ENCODE measurements at places on chromosomes 3 and 15. TPM values are rescaled to one million over a fixed set of nuclear protein-coding genes. Genes with fewer than 3 reads are reported as not detected.

DNA sequence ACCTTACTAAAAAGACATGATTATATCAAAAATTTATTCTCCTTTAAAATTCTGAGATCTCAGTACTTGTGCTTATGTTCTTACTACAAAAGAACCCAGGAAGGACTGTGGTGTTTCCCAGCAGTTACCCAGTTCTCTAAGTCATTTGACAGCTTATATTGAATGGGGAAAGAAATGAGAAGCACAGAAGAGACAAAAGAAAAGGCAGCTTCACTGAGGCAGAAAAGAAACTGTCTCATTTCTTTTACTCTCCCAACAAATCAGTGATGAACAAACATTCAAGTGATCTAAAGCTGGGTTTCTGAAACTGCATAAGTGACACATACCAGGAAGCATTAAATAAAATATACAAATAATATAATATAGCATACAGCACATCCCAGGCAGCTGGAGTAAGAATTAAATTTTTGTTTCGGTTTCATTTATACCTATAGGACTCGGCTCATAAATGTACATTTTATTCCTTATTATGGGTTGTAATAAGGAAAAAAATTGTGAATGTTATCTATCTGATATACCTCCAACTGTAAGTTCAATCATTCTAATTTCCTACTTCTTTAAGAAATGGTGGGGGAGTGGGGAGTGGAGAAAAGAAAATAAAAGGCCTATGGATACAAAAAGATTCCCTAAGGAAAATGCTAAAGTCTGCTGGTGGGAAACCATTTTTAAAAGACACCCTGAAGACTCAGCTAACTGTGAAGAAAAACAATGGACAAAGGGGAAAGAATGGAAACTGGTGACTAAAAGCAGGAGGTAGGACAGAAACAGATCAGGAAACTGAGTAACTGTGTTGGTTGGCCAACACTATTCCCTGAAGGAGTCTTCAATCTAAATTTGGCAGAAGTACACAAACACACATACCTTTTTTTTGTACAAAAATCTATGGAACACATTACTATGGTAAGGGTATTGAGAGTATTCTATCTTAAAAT lies 156.8 kb downstream of the TBC1D5 start:
- no peak for DNase-seq

GRCh38 chr3:186115239-186115996 lies 6.5 kb upstream of the ETV5 start:
- no peak for DNase-seq

- no peak for DNase-seq
Measured at GRCh38 chr15:76347482-76348055, 11.0 kb downstream of the ISL2 start.

PLOD2 gene
- 39.6 TPM for polyA plus RNA-seq

- no peak for DNase-seq
Measured at GRCh38 chr3:110791995-110792686, 279.5 kb upstream of the NECTIN3 start.

CLRN1 gene
- not detected for polyA plus RNA-seq

CRYBG3 gene
- polyA plus RNA-seq = 9.1 TPM

- no peak for DNase-seq
Measured at GRCh38 chr3:17808994-17809393, 66.6 kb upstream of the TBC1D5 start.

GRCh38 chr3:45980819-45981218 lies 14.8 kb downstream of the FYCO1 start:
- DNase-seq = no peak
